HS-27A (cell line): ENCODE measurements at places on chromosomes 1 and 21.
A peak's percentile ranks its signal among the peaks of the same experiment; 100 is the strongest.

- peak; percentile 38 for DNase-seq
Measured at GRCh38 chr1:23452011-23452411, 27.5 kb upstream of the TCEA3 start.

GRCh38 chr1:32627596-32628162, 22.7 kb downstream of the ZBTB8OS start:
- DNase-seq: no peak

DNA sequence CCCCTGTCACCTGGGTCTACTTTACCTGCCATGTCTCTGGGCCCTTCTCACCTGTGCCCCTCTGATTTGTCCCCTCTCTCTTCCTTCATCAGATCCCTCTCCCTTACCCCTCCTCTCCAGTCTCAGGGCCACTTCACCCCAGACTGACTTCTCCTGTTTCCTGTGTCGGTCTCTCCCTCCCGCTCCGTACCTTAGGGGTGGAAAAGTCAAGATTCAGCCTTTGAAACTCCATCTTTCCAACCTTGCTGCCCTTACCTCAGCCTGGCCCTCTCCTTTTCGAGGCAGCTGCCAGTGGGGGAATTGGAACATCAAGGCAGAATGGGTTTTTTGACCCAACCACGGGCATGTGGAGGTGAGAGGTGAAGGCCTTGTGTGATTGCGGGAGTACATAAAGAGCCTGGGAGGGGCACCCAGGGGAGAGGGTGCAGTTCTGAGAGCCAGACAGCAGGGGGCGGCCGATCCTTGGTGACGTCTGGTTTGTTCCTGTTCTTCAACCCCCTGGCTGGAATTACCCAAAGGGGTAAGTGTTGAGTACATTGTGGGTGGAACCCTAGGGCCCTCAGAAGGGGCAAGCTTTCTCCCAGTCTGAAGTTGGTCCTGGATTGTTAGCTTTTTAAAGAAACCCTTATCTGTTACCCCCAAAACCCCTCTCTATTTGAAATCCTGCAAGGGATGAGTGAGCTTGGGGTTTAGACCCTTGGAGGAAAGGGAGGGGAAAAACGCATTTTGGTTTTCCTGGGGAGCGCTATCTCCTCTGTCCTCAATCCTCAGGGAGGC, 12.3 kb upstream of the DMBX1 start:
- peak; percentile 24 for DNase-seq

DNA sequence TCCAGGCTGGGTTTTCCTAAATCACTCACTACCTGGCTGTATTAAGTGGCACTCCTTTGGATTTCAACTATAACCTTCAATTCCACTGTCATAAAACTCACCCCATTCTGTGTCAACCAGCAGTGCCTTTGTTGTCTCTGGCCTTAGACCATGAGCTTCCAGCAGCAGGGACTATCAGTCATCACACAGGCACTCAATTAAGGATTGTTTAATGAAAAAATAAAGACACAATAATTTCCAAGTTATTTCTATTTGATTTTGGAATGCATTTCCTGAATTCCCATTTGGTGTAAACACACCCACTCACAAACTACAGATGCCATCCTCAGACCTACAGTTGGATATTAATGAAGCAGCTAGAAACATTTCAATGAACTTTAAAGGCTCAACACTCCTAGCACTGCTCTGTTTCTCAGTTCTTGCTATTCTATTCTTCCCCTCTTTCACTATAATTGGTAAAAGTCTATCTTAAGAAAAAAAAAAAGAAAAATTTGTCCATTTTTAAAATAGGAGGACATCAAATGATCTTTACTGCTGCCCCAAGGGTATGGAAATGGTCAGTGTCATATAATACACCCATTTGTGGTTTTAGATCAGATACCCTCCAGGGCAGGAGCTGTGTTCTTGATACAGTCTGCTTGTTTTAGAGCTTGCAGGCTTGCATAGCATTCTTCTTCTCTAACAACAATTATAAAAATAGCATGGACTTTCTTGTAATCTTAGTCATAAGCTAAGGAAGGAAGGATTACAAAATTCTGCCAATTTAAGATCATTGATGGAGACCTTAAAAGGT, 156.4 kb downstream of the PTGER3 start:
- no peak for DNase-seq

DNA sequence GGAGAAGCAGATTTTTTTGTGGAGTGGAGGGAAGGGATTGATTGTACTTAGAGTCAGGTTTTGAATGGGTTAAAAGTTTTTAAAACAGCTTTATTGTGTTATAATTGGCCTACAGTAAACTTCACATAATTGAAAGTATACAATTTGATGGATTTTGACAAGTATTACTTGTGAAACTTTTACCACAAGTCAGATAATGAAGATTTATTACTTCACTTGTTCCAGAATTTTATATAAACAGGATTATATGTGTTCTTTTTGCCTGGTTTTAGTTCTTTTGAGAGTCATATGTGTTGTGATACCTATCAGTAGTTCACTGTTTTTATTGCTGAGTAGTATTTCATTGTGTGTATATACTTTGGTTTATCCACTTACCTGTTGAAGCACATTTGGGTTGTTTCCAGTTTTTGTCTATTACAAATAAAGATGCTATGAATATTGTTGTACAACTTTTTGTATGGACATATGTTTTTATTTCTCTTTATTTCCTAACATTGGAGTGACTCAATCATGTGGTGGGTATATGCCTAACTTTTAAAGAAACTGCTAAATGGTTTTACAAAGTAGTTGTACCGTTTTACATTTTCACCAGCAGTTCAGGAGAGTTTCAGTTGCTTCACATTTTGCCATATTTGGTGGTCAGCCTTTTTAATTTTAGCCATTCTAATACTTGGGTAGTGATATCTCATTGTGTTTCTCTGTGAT, 71.0 kb downstream of the DYRK1A start:
- no peak for DNase-seq

DNA sequence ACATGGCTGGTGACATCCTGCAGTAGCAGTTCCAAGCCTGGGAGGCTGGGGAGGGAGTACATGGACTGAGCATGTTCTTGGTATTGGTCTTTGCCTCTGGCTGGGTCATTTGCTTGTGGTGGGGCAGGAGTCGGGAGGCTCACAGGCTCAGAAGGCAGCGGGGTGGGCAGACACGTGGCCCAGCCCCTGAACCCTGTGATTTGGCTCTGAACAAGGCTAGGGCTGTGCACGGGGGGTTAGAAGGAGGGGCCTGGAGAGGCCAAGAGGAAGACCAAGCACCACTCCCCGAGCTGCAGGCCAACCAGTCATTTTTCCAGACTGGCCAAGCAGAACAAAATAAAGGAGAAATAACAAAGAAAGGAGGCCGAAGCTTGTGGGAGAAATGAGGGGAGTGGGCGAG, 9.7 kb upstream of the PRELP start:
- no peak for DNase-seq

- no peak for DNase-seq
Measured at GRCh38 chr1:57327336-57327735, 96.5 kb downstream of the DAB1 start.

DNA sequence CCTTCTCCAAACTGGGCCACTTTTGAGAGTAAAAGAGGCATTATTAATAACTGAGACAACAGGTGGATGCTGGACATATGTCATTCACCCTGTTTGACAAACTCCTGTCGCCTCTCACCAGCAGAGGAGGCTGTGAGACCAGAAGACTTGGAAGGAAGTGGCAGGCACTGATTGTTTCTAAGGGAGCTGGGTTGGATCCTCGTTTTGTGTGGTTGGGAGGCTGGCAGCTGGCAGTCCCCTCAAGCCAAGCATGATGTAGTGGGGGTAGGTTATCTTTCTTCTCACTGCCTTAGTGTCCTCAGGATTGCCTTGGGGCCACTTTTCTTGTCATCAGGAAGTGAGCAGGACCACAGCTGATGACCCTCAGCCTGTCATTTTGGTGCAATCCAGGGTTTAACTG, 86.5 kb upstream of the KCNJ15 start:
- no peak for DNase-seq

- no peak for DNase-seq
Measured at GRCh38 chr1:173415905-173416450, 61.2 kb upstream of the PRDX6 start.

GRCh38 chr1:247440001-247440620, 17.8 kb downstream of the OR2B11 start:
- DNase-seq: no peak

GRCh38 chr1:90201467-90202358, 206.8 kb downstream of the ZNF326 start:
- DNase-seq: no peak

DNA sequence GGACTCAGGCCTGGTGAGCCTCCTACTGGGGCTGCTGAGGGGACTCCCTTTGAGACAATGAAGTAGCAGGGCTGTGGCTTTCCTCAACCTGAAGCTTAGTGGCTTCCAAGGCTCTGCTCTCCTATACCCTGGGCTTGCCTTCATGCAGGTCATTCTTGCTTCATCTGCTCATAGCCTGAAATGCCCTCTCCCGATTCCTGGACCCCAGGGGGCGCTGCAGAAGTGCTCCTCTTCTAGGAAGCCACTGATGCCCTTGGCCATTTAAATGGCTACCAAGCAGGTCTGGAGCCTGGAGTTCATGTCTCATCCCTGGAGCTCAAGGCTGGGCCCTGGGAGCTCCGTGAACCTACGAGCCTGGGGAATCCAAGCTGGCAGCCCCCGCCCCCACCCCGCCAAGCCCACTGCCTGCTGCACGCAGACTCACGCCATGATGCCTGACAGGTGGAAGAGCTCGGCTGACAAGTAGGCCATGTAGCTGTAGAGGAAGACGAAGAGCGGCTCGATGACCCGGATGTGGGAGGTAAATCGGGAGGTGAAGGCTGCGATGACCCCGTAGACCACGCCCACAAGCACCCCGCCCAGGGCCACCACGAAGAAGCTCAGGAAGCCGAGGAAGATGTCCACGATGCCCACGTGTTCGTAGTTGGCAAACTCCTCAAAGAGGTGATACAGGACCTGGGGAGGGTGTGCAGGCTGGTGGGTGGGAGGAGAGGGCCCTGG, 45.7 kb downstream of the SLC9A1 start:
- no peak for DNase-seq

DNA sequence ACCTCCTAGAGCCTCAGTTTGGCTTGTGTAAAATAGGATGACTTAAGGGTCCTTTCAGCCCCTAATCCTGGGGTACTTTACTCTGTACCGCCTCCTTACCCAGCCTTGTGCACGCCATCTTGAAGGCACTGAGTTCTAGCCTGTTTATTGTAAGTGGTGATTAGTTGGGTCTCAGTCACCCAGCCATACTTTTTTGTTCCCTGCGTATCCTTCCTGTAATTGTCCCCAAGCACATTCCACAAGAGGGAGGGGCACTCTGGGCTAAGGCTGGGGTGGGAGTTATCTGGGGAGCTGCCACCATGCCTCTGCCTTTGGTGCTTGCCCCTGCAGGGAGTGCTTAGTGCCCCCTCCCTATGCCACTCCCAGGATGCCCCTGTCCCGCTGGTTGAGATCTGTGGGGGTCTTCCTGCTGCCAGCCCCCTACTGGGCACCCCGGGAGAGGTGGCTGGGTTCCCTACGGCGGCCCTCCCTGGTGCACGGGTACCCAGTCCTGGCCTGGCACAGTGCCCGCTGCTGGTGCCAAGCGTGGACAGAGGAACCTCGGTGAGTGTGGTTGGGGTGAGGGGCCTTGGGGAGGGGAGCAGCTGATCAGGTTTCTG, 856 bp downstream of the FDPS start:
- no peak for DNase-seq

DNA sequence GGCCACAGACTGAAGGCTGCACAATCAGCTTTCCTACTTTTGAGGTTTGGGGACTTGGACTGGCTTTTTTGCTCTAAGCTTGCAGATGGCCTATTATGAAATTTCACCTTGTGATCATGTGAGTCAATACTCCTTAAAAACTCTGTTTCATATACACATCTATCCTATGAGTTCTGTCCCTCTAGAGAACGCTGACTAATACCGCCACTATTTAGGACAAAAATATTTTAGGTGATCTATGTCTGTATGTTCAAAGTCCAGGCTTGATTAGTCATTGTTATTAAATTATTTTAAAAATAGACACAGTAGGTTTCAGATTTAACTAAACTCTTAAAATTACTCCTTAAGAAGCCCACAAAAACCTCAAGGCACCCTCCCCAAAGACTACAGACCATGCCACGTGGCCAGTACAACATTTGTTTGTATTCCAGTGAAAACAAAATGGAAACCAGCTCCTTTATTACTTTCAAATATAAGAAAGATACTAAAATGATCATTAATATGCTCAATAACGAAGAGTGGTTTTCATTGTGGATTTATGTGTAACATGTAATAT, 63.1 kb downstream of the TMPRSS15 start:
- DNase-seq: peak; percentile 77
